ENCODE measurements at places on chromosomes 1 and 21.

DNA sequence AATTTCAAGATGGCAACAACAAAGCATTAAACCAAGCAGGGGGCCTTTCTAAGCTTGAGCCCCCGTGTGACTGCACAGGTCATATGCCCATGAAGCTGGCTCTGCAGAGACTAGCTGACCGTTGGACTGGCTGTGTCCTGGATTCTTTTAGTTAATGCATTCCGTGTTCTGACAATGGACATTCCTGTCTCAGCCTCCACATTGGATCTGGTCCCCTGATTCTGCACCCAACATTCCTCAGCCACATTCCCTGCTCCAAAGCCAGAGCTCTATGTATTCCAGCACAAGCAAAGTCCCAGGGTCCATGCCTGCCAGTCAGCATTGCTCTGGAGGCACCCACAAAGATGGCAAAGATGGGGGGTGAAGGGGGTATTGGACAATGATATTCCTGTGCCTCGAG lies 5.1 kb upstream of the NAV1 start:
- no peak for DNase-seq

DNA sequence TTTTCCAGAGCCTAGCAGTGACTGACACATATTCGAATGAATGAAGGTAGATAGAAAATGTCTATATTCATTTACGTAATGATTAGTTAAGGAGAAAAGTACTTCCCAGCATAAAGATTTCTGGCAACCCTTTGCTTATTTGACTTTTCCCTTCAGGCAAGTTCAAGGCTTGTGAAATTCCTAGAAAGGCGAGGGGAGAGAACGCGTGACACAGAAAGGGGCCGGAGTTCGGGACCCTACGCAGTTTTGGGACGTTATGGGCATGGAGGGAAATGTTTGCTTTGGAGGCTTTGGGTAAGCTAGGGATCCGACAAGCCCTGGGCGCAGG lies 472 bp upstream of the USP25 start:
- no peak for DNase-seq

GRCh38 chr1:7707527-7707926 lies 63.6 kb upstream of the VAMP3 start:
- no peak for DNase-seq

GRCh38 chr1:43317817-43318471 lies 17.2 kb downstream of the TIE1 start:
- DNase-seq = no peak

DNA sequence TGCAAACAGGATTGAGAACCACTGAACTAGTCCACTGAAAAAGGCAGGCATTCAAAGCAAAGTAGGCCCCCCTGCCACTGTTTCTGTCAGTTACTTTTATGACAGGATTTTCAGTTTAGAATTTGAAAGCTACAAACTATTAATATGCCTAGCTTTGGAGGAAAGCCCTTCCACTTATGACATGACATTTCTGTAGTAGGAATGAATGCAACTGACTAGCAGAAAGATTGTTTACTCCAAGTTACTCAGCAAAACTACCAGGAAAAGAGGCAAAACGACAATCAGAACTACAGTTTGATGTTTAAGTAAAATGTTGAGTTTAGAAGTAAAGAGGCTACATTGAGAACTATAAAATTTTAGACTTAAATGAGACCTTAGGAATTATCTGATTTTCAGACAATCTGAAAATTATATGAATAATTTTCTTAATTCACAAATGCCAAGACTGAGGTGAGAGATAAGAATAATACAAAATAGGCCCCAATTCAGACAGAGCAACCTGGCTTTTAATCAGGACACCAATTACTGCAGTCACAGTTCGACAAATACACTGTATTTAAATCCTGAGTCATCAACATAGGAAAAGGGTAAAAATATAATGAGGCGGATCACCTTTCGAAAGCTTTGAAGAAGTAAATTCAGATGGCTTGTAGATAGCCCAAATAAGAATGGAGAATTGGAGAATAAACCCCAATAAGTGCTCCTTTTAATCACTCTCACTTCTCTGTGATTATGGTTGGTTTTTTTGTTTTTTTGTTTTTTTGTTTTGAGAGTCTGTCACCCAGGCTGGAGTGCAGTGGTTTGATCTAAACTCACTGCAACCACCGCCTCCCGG lies 2.2 kb downstream of the PRKAB2 start:
- DNase-seq = no peak

GRCh38 chr1:46094471-46095005 lies 37.9 kb downstream of the PIK3R3 start:
- no peak for DNase-seq

GRCh38 chr1:66940981-66941380 lies 16.2 kb downstream of the MIER1 start:
- no peak for DNase-seq

- DNase-seq = no peak
Measured at GRCh38 chr1:51652599-51652998, 35.7 kb downstream of the OSBPL9 start.

DNA sequence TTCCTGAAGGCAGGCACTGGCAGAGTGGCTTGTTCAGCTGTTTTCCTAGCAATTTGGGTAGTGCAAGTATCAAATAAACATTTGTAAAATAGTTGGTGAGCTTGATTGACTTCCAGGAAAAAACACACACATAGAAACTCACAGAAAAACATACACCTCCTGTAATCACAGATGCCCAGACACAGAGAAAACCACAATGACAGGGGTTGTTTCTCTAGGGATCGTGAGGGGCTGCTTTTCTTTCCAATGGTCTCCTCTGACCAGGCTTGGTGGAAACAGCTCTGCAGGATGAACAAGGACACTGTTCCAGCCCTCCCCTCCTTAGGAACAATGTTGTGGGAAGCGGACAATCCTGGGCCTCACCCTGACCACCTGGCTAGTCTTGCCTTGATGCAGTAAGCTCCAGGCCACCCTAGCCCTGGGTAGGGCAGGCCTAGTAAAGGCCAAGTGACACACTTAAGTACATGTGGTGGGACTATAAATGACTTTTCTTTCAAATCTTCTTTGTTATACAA lies 142.5 kb upstream of the HMGB4 start:
- DNase-seq = no peak

- no peak for DNase-seq
Measured at GRCh38 chr1:201790261-201790660, 38.7 kb upstream of the IPO9 start.

DNA sequence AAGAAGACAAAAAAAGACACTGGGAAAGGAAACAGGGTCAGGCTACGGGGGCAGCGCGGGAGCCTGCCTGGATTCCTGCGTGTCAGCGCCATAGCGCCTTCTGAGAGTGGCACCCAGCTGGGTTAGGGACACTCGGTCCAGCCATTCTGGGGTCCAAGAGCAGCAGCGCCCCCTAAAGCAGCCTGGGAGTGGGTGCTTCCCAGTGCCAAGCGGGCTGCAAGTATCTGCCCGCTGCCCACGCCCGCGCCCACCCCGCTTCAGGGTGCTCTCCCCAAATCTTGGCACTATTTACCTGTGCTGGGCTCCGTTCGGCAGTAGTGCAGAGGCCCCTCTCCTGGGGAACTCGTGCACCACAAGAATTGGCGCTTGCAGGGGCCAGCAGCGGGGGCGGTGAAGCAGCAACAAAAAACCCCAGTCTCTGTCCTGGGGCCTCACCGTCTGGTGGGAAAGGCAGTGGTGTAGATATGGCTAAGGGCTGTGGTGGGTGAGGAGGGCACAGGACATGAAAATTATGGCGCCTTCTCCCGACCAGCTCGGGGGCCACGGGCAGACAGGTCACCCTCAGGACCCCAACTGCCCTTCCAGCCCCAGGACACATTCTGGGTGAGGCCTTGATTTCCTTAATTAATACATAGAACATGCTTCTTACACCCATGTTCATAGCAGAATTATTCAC lies 24.1 kb upstream of the LBR start:
- no peak for DNase-seq

DNA sequence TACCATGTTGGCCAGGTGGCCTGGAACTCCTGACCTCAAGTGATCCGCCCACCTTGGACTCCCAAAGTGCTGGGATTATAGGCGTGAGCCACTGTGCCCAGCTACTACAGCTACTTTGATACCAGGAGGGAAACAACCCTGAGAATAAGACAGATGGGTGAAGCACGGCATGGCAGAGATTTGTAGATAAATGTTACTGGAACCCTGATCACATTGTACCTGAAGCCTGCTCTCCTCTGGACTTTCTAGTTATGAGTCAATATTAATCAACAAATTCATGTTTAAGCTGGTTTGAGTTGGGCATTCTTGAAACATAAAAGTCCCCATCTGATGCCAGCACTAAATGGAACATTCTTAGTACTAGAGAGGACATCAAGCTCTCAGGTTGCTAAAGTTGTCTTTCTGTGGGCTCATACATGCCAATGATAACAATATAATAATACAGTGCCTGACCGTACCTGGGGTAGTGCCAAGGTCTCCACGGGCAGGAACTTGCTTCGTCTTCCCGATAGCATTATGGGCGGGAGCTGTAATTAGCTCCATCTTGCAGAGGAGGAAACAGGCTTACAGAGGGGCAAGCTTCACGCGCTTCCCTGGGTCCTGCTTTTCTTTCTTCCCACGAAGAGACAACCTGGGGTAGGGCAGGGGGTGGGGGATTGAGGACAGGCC lies 30.7 kb upstream of the SLC19A1 start:
- no peak for DNase-seq

DNA sequence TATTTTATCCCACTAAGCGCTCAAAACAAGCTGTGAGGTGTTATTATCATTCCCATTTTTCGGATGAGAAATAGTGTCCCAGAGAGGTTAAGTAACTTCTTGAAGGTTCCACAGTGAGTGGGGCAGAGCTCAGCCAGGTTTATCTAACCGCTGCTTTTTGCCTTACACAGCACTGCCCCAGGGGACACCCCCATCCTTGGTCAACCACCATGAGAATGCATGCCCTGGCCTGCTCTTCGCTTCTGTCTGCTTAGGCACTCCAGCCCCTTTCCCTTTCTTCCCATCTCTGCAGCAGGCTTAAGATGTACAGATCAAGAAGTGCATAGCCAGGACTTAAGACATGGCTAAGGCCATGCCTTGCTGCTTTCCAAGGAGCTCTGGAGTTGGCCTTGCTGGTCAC lies 159.0 kb upstream of the CD34 start:
- no peak for DNase-seq

GRCh38 chr1:160839746-160840145 lies 22.9 kb downstream of the CD244 start:
- DNase-seq = no peak

DNA sequence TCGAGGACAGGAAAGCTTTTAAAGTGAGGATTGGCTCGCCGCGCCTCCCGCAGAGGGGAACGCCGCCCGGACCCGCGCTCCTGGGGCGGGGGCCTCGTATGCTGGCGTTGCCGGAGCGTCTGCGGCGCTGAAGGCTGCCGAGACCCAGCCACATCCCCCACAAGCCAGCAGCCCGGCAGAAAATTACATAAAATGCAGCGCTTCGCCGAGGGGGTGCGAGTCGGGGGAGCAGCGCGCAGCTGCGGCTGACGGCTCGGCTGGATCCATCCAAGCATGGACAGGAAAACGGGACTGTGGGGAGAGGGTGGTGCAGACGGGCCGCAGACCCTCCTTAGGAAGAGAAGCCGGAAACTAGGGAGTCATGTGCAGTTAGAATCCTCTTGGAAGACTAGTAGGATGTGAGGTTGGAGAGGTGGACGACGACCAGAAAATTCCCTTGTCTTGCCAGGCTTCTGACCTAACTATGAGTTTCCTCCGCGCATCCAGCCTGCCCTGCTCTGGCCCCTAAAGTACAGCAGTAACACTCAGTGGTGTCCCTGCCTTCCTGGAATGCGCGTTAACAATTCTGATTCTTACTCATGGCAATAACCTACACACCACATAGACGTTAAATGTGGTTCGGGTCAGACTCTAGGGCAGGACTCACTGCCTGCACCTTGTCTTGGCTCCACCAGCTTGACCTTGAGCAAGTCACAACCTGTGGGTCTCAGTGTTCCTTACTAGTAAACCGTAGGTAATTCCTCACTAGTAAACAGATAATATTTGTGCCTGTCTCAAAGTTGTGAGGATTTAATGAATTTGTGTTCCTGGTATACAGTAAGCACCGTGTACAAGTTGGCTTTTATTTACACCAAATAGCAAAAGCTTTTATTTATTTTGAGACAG lies 953 bp upstream of the BRWD1 start:
- DNase-seq = peak; percentile 31

DNA sequence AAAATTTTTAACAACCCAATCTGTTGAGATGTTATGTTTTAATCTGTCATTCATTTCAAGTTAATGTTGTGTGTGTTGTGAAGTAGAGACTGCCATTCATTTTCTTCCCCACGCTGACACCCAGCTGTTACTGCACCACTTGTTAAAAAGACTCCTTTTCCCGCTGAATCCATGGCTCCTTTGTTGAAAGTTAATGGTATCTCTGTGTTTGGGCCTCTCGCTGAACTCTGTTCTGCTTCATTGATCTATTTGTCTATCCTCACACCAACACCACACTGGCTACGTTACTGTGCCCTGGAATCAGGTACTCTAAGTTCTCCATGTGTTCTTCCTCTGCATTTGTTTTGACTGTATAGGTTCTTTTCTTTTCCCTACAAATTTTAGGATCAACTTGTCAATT lies 58.2 kb downstream of the PDE9A start:
- DNase-seq = no peak

- DNase-seq = no peak
Measured at GRCh38 chr1:22217811-22218460, 75.0 kb upstream of the WNT4 start.

- no peak for DNase-seq
Measured at GRCh38 chr21:39094847-39095579, 88.2 kb downstream of the PSMG1 start.

- no peak for DNase-seq
Measured at GRCh38 chr1:8090241-8090702, 64.2 kb upstream of the ERRFI1 start.

DNA sequence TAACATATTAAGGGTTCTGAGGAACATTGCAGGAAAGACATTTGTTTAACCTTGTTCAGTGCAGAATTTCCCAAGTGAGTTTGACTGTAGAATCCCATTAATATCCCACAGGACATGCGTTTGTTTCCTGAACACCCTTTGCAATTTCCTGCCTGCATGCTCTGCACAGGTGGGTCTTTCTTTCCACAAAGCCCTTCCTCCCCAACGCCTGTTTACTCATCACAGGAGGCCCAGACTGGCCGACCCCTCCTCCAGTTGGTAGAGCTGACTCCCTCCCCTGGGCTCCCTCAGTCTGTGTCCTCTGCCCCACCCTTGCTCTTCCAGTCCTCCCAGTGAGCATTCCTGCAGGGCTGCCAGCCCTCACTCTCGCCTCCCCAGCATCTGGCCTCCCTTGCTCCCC lies 47.5 kb upstream of the CTPS1 start:
- no peak for DNase-seq

DNA sequence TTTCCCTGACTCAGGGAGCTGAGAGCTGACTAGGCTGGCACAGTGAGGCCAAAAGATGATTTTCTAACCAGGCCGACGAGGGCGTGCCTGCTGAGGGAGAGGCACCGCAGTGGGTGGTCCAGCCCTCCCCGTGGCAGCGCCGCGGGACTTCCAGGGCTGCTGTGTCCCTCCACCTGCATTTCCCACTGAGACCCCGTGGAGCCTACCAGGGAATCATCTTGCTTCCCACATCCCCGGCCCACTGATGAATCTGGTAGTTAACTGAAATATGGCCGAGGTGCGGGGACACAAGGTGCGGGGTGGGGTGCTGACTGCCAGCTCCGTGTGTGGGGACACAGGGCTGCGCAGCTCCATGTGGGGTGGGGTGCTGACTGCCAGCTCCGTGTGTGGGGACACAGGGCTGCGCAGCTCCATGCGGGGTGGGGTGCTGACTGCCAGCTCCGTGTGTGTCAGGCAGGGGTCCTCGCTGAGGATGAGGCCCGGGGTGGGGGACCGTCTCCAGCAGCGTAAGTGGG lies 10.4 kb downstream of the WRAP73 start:
- DNase-seq = no peak
